ENCODE measurements at places on chromosomes 16 and 17.

GRCh38 chr17:64155751-64156544, 26.0 kb upstream of the ERN1 start:
- DNase-seq: no peak

GRCh38 chr17:10648956-10649355, 8.2 kb downstream of the MYH3 start:
- DNase-seq: peak; percentile 18

DNA sequence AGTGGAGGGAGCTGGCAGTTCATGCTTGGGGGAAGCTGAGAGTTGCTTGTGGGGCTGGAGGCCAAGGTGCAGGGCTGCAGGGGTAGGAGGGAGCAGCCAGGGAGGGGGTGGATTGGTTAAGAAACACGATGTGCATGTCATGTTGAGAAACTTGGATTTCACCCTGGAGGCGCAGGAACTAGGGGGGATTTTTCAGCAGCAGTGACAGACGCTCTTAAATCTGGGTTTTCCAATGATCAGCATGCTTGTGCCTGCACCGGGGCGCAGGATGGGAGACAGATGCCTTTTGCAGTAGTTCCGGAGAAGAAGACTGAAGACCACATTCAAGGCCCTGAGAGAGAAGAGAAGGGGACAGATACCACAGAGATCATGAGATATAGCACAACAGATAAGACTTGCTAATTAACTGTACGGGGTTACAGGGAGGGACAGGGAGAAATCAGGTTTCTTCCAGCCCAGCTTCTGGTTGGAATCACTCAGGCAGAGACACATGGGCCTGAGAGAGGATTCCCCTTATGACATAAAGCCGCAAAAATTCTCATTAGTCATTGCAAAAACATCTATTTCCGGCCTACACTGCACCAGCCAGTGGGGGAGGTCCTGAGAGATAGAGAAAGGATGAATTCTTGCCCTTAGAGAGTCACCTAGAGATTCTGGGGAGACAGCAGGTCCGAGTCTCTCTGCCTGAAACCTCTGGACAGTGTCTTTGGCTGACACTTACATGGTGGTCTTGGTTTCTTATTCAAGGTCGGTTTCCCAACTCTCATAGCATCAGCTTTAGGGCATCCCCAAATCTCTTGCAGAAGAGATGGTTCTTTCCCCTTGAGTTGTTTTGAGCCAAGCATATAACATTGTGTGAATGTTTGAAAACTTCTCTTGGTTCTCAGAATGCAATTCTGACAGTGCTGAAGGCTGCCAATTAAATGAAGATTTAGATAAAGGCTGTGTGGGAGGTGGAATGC, 27.1 kb downstream of the CDH13 start:
- peak; percentile 93 for DNase-seq

- DNase-seq: no peak
Observed at GRCh38 chr17:27821318-27821717, 21.0 kb upstream of the NOS2 start.

DNA sequence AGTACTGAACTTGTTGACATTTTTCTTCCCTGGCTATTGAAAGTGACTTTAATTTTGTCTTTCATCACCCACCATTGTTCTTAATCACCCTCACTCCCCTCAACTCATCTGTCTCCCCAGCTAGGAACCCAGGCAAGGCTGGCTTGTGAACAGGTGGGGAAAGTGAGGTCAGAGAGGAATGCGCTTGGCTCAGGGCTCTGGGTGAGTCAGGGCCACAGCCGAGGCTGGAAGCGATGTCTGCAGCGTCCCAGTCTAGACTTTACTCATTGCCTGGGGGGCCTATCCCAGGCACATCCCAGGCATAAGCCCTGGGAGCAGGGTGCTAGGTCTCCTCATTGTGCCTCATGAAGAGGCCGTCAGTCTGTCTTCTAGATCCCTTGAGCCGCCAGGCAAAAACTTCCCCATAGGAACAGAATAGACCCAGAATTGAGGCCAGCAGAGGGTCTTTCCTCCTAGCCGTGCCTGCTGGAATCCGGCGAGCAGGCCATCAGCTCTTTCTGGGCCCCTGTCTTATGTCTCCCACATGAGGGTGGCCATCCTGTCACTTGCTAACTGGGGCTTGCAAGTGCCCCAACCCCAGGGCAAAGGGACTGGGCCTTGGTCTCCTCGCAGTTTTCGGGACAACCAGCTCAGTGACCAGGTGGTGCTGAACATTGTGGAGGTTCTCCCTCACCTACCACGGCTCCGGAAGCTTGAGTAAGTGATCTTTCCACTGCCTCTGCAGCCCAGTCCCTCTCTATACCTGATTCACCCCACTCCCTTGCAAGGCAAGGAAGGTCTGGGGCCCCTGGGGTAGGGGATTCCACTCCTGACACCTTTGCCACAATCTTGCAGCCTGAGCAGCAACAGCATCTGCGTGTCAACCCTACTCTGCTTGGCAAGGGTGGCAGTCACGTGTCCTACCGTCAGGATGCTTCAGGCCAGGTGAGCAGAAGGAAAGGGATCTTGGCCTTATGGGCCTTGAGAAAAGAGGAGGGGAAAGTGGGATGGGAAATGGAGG, 40.1 kb downstream of the NLRC5 start:
- peak; percentile 68 for DNase-seq

DNA sequence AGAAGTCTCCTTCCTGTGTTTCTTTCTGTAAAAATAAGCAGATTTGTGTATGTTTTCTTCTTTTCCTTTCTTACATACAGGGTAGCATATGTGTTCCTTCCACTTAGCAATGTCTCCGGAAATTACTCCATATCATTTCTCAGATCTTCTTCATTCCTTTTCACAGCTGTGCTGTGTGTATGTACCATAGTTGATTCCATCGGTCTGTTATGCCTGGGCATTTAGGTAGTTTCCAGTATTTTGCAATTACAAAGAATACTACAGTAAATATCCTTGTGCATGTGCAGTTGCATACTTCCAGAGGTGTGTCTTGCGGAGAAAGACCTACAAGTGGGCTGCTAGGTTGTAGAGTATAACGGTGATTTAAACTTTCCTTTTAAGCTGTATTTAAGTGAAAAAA, 69.8 kb downstream of the CLEC16A start:
- DNase-seq: no peak

GRCh38 chr17:74524653-74525464, 6.4 kb downstream of the CD300LB start:
- no peak for DNase-seq

DNA sequence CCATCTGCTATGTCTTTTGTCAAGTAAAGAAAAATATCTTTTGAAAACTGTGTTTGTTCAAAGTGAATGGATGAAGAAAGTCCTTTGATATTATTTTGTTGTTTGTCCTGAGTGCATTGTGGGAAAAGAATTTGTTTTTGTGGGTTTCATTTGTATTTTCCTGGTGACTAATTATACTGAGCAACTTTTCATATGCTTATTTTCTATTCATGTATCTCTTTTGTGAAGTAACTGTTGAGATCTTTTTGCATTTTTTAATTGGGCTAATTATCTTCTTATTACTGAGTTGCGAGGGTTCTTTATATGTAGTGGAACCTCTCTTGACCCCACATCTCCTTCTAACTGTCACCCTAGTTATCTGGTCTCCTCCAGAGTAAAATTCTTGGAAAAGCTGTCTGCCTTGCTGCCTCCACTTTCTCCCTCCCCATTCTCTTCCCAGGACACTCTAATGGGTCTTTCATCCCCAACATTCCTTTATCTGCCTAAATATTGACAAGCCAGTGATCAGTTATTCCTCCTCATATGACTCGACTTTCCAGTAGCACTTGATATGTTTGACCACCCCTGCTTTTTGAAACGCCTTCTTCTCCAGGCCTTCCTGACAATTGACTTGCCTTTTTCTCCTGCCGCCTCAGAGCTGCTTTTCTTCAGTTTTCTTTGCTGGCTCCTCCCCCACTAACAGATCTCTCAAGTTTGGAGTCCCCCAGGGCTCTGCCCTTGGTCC, 117.6 kb upstream of the HAS3 start:
- no peak for DNase-seq

GRCh38 chr17:55290492-55291113, 25.8 kb downstream of the HLF start:
- DNase-seq: no peak

DNA sequence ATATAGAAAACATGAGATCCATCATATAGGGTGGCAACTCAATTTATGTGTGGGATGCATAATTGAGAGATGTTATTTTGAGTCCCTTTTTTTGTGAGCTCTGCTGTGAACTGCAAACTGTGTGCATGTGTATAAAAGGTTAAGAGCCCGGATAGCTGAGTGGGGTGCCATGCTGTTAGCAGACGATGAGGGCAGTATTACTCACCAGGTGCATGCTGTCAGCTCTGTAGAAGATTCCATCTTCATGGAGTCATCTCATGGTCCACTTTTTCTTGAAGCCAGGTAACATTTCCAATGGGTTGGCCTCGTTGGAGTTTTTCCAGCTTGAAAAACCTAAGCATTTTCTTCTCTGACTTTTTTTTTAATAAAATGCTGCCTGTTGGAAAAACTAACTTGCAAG, 43.0 kb upstream of the RHBDL3 start:
- no peak for DNase-seq

DNA sequence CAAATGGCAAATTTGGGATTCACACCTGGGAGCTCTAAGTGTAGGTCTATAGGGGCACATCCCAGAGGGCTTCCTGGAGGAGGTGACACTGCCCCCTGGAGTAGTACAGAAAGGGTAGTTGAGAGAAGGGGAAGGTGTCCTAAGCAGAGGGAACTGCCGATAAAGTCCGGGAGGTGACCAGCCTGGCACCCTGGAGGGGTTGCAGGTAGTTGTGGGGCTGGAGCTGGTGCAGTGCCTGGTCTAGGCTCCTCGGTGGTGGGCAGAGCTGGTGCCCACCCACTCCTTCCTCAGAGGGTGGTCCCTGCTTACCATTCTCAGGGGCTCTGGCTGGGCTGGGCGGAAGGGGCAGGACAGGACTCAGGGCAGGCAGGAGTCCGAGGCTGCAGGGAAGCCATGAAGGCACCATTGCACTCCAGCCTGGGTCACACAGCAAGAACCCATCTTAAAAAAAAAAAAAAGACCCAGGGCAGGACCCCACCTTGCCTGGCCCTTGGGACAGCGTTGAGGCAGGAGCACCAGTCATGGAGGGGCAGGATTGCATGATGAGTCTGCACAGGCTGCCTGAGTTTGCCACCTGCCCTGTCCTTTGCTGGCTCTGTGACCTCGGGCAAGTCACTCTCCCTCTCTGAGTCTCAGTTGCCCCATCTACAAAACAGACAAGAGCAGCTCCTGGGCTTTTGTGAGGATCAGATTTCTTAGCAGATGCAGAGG, 43.8 kb downstream of the LAT start:
- no peak for DNase-seq

GRCh38 chr16:66291833-66292232, 74.7 kb upstream of the CDH5 start:
- no peak for DNase-seq

GRCh38 chr16:89174877-89175276, 3.3 kb downstream of the CDH15 start:
- no peak for DNase-seq

GRCh38 chr17:5209396-5209795, 17.7 kb upstream of the ZNF594 start:
- peak; percentile 35 for DNase-seq

- DNase-seq: no peak
Observed at GRCh38 chr17:66016231-66016630, 175.7 kb downstream of the CEP112 start.

GRCh38 chr17:77881545-77881944, 77.0 kb upstream of the TNRC6C start:
- DNase-seq: peak; percentile 85

GRCh38 chr16:14490235-14490634, 139.8 kb downstream of the PARN start:
- DNase-seq: no peak

DNA sequence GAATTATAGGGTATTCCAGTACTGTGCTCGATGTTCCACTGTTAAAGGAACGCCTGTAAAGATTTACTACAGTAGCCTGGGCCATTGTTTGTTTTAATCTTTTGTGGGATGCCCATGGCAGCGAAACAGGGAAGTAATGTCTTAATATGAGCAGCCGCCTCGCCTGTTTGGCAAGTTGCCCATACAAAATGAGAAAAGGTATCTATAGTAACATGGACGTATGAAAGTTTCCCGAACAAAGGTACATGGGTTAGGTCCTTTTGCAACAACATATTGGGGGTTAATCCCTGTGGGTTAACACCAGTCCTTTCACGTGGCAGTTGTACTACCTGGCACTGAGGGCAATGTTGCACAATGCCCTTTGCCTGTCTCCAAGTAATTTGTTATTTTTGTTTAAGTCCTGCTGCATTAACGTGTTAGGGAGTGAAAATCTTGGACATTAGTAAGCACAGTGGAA, 21.1 kb upstream of the TMC5 start:
- no peak for DNase-seq

GRCh38 chr17:81404558-81405165, 9.4 kb downstream of the BAHCC1 start:
- no peak for DNase-seq

DNA sequence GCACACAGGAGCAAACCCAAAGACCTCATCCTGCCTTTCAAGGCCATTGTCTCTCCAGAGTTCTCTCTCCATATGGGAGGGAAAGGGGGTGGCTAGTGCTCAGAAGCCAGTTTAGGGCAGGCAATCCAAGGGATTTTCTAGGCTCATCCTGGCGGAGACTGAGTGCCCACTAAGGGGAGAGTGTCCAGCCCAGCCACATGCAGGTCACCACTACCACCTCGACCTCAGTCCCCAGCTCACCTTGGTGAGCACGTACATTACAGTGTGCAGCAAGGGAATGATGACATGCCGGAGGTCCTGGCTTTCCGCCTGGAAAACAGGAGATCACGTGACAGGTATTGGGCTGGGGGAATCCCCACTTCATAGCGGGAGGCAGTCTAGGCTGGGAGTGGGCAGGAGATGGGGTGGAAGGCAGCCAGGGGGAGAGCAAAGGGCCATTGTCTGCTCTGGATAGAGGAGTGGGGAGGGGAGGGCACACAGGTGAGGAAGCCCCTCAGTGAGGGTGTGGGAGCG, 29.9 kb downstream of the PIK3R6 start:
- no peak for DNase-seq

GRCh38 chr17:4072487-4073157, 70.2 kb downstream of the ZZEF1 start:
- DNase-seq: peak; percentile 47

DNA sequence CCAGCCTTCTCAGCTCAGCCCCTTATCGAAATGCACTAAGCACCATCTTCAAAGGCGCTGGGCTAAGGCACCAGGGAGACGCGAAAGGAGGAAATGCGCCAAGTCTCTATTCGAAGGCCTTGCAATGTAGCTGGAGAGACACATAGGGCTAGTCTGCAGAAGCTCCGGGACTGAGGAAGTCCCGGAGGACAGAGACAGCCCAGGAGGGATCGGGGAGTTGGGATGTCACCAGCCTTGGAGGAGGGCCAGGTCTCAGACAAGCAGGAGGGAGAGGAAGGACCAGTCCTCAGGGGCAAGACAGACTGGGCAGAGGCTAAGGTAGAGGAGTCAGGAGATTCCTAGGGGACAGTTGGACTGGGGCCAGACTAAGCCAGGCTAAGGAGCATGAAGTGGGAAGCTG, 8.5 kb downstream of the C17orf100 start:
- DNase-seq: no peak

GRCh38 chr17:4560421-4560820, at the start of gene GGT6:
Gene GGT6 (minus strand): TSS chr17:4560577. CDS start chr17:4560521, 56 bp downstream.
- no peak for DNase-seq

- no peak for DNase-seq
Observed at GRCh38 chr16:53689636-53690035, 14.0 kb downstream of the RPGRIP1L start.

Measured in brain microvascular endothelial cell (primary cell).